Stimulated activated CD8-positive, alpha-beta memory T cell treated with anti-CD3 and anti-CD28 coated beads, Interleukin-7, amount 100 ng/mL, for 4 hours (primary cell): ENCODE measurements at places on chromosomes 16 and 17.

- no peak for DNase-seq
Measured at GRCh38 chr17:20116683-20117309, 107.6 kb downstream of the SPECC1 start.

DNA sequence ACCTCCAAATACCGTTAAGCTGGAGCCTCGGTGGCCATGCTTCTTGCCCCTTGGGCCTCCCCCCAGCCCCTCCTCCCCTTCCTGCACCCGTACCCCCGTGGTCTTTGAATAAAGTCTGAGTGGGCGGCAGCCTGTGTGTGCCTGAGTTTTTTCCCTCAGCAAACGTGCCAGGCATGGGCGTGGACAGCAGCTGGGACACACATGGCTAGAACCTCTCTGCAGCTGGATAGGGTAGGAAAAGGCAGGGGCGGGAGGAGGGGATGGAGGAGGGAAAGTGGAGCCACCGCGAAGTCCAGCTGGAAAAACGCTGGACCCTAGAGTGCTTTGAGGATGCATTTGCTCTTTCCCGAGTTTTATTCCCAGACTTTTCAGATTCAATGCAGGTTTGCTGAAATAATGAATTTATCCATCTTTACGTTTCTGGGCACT lies 928 bp downstream of the HBA1 start:
- no peak for DNase-seq

DNA sequence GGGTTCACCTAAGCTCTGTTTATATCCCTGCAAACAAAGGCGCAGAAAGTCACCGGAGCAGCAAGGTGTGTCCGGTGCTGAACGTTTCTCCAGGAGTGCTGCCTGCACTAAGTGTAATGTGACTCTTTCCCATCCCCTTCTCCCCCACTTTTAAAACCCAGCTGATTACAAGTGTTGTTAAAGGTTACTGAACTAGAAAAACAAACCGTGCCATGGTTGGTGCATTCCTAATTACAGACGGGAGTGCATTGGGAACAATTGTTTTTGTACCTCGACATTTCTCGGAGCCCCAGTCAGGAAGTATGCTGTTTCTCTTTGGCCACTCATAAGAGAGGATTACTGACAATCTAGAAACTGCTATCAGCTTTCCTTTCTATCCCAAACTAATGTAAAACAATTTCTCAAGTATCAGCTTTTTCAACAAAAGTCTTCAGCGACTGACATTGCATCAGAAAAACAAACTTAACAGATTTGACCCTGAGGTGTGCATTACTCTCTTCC lies 441.0 kb upstream of the SALL1 start:
- DNase-seq: no peak

GRCh38 chr16:71796501-71797097 lies 12.0 kb downstream of the AP1G1 start:
- no peak for DNase-seq

- no peak for DNase-seq
Measured at GRCh38 chr16:56667581-56668571, at the start of gene MT1G. TSS of gene MT1G (minus strand) at chr16:56668065. CDS start at chr16:56667993, 72 bp downstream.

- no peak for DNase-seq
Measured at GRCh38 chr17:50863221-50863843, 2.8 kb downstream of the TOB1 start.

- no peak for DNase-seq
Measured at GRCh38 chr16:23523321-23523720, 13.0 kb upstream of the GGA2 start.

- DNase-seq: no peak
Measured at GRCh38 chr16:70746708-70747424, 54.1 kb downstream of the VAC14 start.

DNA sequence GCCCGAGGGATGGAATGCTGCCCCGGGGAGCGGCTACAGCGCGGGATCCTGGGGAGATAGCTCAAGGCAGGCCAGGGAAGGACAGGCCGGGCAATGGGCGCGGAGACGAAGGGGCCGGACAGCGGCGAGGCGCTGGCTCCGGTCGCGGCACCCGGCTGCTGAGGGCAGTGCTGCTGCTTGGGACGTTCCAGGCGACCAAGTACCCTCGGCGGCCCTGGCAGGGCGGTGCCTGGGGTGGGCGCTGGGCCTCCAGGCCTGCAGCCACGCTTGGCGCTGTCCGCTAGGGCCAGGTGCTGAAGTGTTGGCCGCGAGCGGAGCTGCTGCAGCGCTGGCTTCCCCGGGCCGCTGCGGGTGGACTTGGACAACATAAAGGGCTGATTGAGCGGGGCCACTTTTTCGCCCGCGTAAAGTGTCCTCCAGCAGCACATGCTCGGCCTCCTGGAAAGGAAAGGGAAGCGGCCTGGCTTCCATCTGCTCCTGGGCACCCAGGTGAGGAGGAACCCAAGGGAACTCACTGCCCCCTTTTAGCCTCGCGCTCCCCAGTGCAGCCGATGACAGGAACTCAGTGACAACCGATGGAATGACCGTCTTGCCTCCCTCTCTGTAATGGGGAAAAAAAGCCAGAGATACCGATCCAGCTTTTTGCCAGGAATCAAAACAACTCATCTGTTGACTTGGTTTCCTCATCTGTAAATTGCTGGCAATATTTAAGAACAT lies 23.7 kb downstream of the CLEC3A start:
- no peak for DNase-seq

DNA sequence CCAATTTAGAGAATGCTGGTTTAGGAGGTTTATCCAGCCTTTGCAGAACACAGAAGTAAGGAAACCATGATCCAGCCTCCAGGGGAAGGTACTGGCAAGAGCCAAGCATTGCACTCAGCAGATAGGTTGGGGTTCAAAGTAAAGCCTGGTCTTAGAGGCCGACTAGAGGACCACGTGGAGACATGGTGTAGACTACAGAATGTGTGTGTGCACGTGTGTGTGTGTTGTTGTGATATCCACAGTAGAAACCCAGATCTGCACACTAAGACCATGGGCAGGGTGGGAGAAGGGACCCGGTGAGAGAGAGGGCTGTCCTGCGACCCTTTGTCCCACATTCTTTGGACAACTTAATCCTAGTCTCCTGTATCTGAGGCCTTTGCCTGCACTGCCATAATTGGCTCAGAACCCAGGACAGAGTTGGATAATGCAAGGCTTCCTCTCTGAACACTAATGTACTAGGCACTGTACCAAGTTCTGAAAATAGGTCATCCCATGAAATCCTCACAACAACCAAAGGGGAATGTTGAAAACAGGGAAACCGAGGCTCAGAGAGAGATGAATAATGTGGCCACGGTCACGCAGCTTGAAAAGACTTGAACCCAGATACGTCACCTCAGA lies 325.1 kb upstream of the HSBP1 start:
- no peak for DNase-seq

DNA sequence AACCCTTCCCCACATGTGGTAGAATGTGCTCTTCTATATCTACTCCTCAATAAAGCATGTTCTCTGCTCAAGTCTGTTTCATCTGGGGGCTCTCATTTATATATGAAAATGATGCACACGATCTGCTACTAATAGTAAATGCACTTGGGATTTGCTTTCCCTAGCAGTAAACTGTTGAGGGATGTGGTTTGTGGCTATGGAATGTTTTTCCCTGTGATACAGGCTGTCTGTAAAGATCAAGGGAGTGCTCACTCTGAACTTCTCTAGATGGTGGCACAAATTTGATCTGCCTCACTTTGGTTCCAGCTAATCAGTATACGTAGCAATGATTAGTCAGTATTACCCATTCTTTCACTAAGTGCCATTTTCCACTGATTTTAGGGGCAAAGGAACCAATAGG lies 18.8 kb downstream of the TAC4 start:
- no peak for DNase-seq

- DNase-seq: peak; percentile 58
Measured at GRCh38 chr17:50783193-50783660, 15.9 kb upstream of the ANKRD40CL start.
